ENCODE measurements at places on chromosomes 3 and 15.

DNA sequence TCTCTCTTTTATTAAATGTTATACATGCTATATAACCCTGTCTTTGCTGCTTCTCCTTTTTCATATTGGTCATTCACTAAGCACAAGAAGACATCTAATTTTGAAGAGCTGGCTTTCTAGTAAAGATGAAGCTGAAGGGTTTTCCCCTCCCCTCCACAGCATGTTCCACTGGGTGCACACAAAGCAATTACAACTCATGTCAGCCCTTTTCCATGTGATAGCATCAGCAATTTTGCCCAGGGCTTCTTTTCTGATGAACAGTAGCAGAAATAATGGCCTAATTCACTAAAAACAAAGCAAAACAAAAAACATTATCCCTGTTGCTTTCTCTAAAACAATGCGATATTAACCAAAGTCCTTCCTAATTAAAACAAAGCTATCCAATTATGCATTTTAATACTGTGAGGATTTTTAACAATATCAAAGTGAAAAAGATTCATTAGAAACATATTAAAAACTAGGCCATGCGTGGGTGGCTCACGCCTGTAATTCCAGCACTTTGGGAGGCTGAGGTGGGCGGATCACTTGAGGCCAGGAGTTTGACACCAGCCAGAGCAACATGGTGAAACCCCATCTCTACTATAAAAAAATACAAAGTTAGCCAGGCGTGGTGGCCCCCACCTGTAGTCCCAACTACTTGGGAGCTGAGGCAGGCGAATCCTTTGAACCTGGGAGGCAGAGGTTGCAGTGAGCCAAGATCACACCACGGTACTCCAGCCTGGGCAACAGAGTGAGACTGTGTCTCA is 12.2 kb upstream of the PIK3R4 start:
- no peak for DNase-seq

DNA sequence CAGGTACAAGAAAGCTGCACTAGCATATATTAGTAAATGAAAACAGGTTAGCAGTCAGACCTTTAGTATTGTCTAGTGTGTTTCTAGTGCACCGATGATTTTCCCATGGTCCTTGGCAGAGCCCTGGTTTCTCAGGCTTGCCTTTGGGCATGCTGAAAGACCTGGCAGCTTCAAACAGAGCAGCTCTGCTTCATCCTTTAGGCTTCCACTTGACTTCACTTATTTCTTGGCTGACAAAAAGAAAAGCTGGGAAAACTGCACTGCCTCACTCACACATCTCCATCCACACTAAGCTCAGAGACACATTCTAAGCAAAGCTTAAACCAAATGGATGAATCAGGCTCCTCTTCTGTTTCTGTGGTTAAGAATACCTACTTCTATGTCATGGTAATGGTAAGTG is 374.8 kb upstream of the PDZRN3 start:
- no peak for DNase-seq

GRCh38 chr3:123700791-123701722 is 116.2 kb upstream of the HACD2 start:
- DNase-seq = no peak

GRCh38 chr3:98972720-98973119 is 71.2 kb upstream of the DCBLD2 start:
- no peak for DNase-seq

DNA sequence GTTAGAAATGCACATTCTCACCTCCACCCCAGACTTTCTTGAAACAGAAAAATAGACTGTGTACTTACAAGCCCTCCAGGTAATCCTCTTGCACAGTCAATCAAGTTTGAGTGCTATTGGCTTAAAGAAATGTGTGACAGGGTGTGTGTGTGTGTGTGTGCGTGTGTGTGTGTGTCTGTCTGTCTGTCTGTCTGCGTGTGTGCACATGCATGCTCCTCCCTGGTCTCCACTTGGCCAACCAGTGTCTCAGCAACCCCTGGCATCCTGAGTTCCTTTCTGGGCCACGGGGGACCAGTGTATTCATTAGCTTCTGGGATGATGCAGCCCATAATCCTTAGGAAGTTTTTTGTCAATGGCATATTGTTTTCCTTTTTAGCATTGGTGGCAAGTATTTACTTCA is 128.8 kb upstream of the IL12A start:
- DNase-seq = no peak

- DNase-seq = no peak
Observed at GRCh38 chr3:28986922-28987321, 293.9 kb upstream of the RBMS3 start.

- DNase-seq = no peak
Observed at GRCh38 chr15:68592054-68592453, 13.3 kb downstream of the CORO2B start.

GRCh38 chr3:106213954-106214353 is 345.1 kb upstream of the CBLB start:
- no peak for DNase-seq

DNA sequence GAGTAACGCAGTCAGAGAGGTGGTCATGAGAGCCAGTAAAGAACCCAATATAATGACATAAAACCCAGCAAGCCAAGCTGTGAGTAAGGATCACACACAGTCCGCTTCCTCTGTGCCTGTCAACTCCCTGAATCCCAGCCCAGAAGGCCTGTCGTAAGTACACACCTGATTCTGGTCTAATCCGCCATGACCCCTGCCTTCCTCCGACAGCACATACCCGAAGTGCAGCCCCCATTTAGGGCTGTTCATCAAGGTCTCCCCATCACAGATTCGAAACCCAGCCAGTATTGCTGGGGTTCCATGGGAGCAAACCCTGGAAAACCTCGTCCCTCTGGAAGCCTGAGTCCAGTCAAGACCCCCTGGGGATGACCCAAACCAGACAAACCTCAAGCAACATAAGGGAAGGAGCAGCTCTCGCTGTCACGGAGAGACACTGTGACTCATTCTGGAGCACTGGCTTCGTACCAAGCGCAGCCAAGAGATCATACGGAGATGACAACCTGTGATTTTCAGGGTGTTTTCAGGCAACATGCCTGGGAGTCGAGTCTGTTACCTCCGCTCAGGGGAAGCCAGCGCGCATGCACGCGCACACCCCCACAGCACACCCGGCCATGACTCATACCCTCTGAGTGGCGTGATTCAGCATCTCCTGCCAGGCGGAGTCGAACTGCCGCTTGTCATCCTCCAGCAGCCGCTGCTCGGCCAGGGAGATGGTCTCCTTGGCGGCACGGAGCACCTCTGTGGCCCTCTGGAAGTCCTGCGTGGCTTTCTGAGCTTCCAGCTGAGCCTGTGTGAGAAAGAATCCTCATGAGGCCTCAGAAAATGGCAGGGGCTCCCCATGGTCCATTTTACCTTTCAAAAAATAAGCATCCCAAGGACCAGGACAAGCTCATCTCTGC is 63.0 kb downstream of the SH3BP5 start:
- peak; percentile 17 for DNase-seq

- no peak for DNase-seq
Observed at GRCh38 chr3:94210256-94210655, 147.4 kb downstream of the NSUN3 start.

DNA sequence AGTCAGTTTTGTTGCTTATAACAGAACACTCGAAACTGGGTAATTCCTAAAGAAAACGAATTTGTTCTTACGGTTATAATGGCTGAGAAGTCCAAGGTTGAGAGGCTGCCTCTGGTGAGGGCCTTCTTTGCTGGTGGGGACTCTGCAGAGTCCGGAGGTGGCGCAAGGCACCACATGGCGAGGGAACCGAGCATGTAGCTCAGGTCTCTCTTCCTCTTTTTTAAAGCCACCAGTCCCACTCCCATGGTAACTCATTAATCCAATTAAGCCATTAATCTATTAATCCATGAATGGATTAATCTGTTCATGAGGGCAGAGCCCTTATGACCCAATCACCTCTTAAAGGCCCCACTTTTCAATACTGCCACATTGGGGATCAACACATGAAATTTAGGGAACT is 50.0 kb downstream of the ROPN1B start:
- DNase-seq = no peak

- DNase-seq = no peak
Observed at GRCh38 chr3:149163066-149163465, 33.6 kb downstream of the HPS3 start.

DNA sequence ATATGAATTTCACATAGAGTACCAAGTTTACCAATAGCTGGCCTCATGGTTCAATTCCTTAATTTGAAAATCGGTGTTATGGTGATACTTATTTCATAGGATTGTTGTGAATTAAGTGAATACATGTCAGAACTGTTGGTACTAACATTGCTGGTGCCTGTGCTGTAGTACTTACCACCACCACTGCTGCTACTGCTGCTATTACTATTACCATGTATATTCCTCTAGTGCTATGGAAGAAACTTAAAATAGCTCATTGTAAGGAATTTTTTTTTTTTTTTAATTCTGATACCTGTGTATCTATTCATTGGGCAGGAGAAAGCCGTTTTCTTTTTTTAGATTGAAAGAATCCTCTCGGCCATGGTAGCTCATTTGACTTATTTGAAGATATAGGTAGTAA is 3.6 kb downstream of the FYTTD1 start:
- DNase-seq = no peak

GRCh38 chr3:13251166-13251903 is 168.8 kb downstream of the NUP210 start:
- DNase-seq = no peak

DNA sequence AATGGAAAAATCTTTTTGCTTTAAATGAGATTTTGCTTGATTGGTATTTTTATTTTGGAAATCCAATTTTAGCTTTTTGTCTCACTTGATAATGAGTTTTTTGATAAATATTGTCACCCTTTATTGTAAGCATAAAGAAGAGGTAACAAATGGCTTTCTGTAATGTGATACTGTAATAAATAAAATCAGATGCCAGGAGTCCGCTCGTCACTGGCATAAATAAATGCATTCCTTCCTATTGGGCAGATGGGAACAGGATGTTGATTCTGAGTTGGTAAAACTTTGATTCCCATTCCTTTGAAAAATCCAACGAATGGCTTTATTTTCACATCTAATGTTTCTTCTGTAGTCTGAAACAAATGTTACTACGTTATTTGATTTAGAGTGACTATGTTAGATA is 59.9 kb downstream of the CACNA2D3 start:
- no peak for DNase-seq

- no peak for DNase-seq
Observed at GRCh38 chr3:140902791-140903190, 38.8 kb upstream of the SLC25A36 start.

- no peak for DNase-seq
Observed at GRCh38 chr3:16840101-16840424, 44.7 kb upstream of the PLCL2 start.

Data from NCI-H1436 (cell line).